ENCODE measurements at places on chromosomes 1 and 21.

- no peak for DNase-seq
Measured at GRCh38 chr1:209962856-209963255, 24.8 kb downstream of the SYT14 start.

DNA sequence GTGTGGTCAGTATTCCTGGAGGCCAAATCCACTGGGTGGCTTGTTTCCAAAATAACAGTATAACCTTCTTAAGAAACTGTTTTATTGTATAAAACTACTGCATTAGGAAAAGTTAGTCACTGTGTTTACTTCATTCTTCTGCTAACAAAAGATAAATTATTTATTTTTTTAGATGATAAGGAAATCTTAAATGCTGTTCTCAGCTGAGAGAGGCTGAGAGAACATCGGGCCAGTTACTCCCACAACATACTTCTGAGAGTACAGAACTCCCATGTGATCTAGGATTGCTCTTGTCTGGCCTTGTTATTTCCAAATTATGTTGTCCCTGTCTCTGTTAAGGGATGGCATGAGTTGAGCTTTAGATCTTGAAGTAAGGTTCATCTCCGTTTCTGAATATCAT is 96.7 kb upstream of the CXADR start:
- no peak for DNase-seq

DNA sequence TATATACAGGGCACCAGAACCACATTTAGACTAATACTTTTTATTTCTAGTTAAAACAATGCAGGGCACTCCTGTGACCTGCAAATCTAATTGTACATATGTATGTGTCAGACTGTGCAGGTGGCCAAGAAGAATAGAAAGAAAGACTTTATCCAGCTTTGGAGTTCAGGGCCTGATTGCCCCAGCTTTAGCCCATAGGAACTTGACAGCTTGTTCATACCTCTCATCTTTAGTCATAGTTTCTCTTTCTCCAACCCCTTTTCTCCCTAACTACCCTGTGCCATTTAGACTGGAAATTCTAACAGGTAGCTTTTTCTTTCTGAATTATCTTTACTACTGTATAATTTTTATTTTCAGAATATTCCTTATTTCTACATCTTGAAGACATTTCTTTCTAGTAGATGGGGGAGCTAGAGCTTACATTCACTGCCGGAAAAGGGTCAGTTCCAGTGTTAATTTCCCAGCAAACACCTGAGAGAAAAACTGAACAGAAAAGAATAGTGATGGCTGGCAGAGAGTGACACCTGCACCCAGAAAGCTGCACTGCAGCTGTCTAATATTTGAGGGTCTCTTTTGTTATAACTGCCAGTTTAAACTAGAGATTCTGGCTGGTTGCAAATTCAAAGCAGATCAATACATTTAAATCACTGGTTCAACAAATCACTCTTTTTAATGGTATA is 8.4 kb downstream of the YBX1 start:
- DNase-seq: no peak

GRCh38 chr1:2376931-2377672 is 14.3 kb downstream of the MORN1 start:
- DNase-seq: no peak

DNA sequence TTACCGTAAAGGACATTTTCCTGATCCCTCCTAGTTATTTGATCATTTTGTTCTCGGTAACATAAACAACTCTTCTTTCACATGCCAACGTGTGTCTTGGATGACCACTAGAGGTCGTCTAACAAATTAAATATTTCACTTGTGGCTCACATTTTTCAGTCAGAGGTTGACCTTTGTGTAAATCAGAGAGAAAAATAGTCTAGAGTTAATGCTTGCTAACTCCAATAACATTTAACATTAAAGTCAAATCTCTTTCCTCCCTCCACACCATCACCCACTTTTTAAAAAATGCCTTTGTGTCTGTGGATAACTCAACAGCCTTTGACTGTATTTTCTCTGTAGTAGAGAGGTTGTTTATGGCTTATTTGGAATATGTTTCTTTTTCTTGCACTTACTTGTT is 220.5 kb upstream of the B3GALT2 start:
- peak; percentile 38 for DNase-seq

- peak; percentile 77 for DNase-seq
Measured at GRCh38 chr1:51729156-51729823, 112.4 kb downstream of the OSBPL9 start.

GRCh38 chr1:192979542-192979941 is 79.6 kb downstream of the UCHL5 start:
- DNase-seq: no peak

DNA sequence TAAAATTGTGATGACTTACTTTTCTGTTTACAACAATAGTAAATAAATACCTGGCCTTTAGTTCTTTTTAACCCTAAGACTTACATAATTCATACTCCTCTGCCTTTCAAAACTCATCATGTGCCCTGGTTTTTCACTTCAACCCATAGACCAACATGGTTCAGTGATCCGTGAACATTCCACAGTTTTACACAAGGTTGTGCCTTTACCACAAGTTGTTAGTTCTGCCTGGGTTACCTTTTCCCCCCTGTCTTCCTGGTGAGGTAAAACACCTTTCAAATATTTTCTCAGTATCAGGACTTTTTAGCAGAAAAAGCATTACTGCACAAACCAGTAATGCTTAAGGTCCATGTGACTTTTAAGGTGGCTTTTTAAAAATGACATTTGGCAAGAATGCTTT is 1466.4 kb downstream of the PLA2G4A start:
- DNase-seq: no peak

DNA sequence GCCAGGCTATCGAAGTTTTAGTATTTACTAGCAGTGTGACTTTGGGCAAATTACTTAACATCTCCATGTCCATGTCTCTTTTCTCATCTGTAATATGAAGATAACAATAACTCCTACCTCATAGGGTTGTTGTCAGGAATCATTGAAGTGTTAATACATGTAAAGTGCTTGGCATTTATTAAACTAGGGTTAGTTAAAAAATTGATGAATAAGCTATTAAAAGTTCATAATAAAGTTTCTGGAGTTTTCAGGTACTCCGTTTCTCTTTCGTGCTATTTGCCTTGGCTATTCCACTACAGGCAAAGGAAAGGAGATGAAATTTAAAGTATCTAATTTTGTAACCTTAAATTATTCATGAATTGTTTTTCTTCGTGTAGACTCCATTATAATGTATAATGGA is 16.7 kb downstream of the LRRC8D start:
- DNase-seq: no peak

- DNase-seq: no peak
Measured at GRCh38 chr1:203672346-203672745, 45.7 kb downstream of the ATP2B4 start.

- DNase-seq: peak; percentile 75
Measured at GRCh38 chr1:39898648-39899603, 2.8 kb downstream of the MYCL start.

- DNase-seq: no peak
Measured at GRCh38 chr1:29055160-29055559, 68.5 kb downstream of the TMEM200B start.

DNA sequence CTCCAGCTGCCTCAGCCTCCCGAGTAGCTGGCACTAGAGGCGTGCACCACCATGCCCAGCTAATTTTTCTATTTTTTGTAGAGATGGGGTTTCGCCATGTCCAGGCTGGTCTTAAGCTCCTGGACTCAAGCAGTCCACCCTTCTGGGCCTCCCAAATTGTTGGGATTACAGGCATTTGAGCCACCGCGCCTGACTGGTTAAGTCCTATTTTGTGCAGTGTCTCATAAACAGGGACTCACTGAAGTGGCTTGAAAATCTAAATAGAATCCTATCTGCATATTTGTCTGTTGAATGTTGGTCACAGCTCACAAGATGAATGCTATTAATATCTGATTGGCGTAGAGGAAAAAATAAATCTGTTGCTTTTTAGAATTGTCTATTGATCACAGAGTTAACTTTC is 5.9 kb upstream of the CHAF1B start:
- no peak for DNase-seq

- DNase-seq: no peak
Measured at GRCh38 chr1:209232759-209233158, 350.8 kb upstream of the CAMK1G start.

GRCh38 chr1:232830661-232831060 is 25.4 kb downstream of the MAP10 start:
- no peak for DNase-seq

- DNase-seq: no peak
Measured at GRCh38 chr1:171158096-171158495, 27.0 kb upstream of the FMO2 start.

DNA sequence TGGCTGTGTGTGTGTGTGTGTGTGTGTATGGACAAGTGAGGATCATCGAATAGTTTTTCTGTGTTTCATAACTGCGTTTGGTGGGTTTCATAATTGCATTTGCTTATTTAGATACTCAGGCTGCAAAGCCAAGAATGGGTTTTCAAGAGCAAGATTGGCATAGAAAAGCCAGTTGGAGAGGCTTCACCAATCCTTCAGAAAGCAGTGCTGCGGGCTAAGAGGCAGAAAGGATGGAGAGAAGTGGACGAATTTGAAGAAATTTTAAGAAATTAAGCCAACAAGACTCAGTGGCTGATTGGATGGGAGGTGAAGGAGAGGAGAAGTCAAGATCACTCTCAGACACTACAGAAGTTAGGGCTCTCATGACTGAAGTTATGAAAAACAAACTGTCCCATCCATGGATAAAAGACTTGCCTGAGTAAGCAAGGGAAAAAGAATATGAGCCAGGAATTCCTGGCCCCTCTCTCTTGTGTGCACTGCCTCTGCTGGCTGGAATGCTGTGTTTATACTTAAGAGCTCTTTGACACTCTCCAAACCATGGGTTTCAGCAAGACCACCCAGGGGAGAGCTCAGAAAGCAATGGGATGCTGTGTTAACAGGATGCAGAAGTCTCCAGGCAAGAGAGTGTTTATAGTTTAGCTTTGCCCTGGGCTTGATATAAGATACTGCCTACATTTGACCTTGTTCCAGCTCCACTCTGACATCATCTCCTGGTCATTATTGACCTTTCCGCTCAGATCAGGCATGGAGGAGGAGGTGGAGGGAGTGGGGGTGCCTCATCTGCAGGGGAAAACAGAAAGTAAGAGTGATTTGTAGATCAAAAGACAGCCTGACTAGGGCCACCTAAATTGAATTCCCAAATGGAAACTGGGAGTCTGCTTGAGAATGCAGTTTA is 232.0 kb upstream of the PLXNA2 start:
- DNase-seq: peak; percentile 7

- no peak for DNase-seq
Measured at GRCh38 chr1:239993366-239993765, 98.3 kb upstream of the FMN2 start.

GRCh38 chr1:220875260-220875659 is 4.0 kb upstream of the HLX start:
- DNase-seq: no peak

DNA sequence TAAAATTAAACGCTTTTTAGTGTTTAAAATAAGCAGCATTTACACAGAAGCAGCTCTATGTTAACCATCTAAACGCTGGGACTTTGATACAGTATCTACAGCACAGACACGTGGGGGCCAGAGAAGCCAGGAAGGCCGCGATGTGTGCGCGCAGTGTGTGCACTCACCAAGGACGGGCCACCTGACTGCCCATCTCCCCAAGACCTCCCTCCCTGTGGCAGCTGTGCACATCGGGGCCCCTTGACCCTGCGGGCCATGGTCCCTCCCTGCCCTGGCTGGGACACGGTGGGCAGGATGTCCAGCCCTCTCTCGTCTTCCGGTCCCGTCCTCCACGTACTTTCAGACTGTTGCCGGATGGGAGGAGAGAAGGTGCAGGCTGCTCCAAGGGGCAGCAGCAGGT is 4.2 kb downstream of the TAS1R3 start:
- DNase-seq: no peak

DNA sequence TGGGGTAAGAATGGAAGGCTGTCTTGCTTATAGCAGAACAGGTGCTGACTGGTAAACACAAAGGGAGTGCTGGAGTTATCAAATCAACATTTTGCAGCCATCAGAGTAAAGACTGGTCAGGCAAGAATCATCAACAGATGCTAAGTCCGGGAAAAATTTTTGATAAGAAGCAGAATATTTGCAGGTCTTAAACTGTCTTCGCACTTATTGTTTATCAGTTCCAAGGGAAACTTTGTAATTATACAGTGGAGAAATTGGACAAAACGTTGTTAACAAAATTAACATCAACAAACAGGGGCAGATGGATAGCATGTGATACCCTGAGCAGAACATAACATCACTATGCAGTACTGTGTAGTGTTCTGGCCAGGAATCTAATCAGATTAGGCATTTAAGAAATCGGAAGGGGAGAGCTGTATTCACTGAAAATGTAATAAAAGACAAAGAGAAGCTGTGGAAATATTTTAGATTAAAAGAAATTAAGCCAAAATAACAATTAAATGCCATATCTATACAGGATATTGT is 127.1 kb downstream of the DAB1 start:
- no peak for DNase-seq

DNA sequence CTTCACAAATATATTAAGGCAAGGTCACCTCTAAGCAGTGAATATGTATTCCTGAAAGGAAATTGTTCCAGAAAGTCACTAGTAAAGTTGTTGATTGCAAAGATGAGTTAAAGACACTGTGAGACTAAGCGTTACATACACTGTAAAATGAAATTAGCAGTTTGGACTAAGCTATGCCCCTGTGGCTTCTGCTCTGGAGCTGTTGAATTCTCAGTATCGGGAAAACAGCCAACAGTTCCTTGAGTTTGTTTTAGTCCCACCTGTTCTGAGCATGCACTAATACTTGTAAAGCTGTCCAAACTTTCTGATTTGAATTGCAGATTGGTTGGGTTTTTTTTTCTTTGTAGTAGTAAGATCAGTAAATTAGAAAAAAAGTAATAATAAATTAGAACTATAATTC is 21.0 kb downstream of the ANGPTL1 start:
- DNase-seq: no peak
